ENCODE measurements at places on chromosomes 4 and X.

- DNase-seq: no peak
These were observed 136.2 kb downstream of the KIT start for GRCh38 chr4:54793856-54794422.

DNA sequence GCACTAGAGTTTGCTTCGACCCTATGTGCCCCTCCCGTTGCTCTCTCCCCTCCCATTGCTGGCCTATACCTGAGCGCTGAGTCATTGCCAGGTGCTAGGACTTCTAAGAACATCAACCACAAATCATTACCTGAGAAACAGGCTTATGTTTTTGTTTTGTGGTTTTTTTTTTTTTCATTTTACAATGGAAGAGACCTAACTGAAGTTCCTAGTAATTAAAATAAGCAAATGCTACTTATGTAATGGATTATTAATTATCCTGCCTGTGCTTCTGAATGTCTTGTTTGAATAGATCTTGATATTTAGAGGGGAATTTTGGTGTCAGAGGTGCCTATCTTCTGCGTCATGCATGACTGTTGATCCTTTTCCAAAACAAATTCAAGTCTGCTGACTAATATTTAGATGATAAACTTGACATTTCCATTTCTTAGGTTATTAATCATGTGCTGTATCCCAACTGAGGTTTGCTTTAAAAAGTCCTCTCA is 275.4 kb upstream of the CPEB2 start:
- no peak for DNase-seq

GRCh38 chr4:185895866-185896265 is 83.9 kb upstream of the SORBS2 start:
- no peak for DNase-seq

DNA sequence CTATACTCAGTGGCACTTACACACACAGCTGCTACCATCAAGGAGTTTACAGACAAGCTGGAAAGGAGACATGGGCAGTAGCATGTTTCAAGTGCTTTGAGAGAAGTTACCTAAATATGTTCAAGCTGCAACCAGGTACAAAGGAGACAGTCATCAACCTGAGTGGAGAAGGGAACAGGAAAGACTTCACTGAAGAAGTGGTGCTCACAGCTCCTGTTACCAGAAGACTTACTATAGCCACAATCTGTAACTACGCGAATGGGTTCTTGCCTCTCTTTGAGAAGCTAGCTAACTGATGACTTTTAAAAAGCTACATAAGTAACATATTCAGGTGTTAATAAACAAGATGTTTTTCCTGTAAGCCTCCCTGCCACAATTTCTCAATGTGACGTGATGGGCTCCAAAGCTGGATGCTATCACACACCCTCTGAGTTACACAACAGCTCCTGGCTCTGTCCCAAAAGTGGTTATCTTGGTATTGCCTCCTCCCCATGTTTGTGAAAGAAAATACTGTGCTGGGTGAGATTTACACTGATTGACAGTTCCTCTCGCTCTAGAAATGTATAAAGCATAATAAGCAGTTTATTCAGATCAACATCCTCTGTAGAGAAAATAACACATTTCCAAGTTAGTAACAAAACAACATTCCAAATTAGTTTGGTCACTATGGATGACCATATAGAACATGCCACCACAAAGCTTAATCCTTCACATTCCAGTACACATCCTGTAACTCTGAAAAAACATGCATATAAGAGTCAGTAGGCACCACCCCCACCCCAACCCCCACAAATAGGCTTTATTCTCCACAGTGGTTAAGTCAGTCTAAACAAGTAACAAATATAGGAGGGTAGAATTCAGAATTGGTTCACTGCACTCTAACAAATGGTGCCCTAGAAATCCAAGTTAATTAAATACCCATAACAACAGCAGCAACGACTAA is 81.8 kb downstream of the FRYL start:
- DNase-seq: no peak

- DNase-seq: no peak
These were observed 66.8 kb upstream of the NKX1-1 start for GRCh38 chr4:1472911-1473518.

GRCh38 chr4:182042945-182043344 is 200.3 kb upstream of the TENM3 start:
- DNase-seq: no peak

GRCh38 chr4:47194036-47194737 is 162.8 kb downstream of the GABRB1 start:
- no peak for DNase-seq

DNA sequence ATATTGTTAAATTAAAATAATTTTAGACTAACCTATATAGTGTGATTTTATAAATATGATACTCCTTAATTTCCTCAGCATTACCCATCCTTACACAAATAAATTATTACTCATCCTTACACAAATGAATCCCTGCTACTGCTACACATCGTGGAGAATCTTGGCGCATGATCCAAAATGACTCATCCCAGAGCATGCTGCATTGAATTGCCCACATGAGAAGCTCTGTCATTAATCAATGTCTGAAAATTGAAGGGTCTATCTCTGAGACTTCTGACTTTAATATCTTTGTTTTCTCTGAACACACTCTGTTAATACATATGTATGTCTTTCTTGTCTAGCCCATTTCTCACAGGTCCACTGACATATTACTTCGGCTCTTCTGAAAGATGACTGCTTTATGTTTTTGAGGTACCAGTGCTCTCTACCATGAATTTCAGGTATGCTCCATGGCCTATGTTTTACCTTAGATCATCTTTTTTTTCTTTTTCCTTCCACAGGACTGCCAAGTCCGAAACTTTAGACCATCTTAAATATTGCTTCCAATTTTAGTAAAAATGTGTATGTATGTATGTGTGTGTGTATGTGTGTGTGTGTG is 15.7 kb upstream of the DUSP21 start:
- no peak for DNase-seq

- DNase-seq: no peak
These were observed 8.7 kb upstream of the TECRL start for GRCh38 chr4:64417974-64418373.

DNA sequence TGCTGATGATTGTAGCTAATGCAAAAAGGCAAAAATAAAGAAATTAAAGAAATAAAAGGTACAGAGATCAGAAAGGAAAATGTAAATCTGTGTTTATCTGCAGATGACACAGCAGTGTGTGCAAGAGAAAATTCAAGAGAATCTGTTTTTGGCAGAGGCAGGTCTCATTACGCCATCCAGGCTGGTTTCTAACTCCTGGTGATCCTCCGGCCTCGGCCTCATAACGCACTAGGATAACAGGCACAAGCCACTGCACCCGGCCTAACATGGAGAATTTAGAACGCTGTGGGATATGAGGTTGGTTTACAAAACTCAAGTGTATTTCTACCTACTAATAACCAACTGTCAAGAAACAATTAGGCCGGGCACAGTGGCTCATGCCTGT is 29.4 kb downstream of the CTBP1 start:
- no peak for DNase-seq

- DNase-seq: no peak
These were observed 33.0 kb upstream of the KIAA0232 start for GRCh38 chr4:6749340-6750171.

GRCh38 chr4:154030152-154030551 is 241.3 kb upstream of the SFRP2 start:
- DNase-seq: no peak

GRCh38 chr4:185512516-185512915 is 22.8 kb downstream of the PDLIM3 start:
- no peak for DNase-seq

DNA sequence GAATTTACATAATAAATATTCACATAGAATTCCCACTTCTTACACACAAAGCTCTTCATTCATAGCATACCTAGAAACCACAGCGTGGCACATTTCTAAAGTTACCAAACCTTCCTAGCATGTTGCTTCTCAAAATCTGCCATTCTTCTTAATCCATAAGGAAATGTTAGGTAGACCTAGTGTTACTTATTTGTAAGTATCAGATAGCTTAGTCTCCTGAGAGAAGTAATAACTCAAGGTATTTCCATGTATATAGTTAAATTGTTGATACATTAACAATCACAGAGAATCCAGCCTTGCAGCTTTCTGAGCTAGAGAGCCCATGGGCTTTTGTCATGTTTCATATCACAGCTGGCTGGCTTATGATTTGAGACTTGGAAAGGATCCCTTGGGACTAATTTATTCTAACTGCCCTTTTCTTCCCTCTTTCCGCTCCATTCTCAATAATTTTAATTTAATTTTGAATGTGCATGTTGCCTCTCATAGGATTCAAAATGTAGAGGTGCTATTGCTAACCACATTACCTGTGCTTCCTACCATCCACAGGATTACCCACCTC is 17.6 kb downstream of the SH3RF1 start:
- no peak for DNase-seq

DNA sequence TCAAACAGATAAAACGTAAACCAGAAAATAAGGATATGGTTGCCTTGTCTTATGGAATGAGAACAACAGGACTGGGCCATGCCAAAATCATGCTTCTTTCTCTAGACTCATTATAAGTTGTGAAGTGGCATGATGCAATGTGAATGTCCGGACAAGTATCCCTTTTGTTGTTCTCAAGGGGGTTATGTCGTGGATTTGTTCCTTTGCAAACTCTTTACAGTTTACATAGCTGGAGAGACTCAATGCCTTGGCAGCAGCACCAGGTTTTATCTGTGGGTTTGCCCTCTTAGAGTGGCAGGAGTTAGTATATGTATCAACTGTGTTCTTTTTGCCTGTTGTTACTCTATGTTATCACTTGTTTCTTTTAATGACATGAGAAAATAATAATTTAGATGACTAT is 41.4 kb downstream of the SPRY1 start:
- DNase-seq: no peak

GRCh38 chr4:145709336-145709735 is 29.4 kb downstream of the C4orf51 start:
- no peak for DNase-seq

DNA sequence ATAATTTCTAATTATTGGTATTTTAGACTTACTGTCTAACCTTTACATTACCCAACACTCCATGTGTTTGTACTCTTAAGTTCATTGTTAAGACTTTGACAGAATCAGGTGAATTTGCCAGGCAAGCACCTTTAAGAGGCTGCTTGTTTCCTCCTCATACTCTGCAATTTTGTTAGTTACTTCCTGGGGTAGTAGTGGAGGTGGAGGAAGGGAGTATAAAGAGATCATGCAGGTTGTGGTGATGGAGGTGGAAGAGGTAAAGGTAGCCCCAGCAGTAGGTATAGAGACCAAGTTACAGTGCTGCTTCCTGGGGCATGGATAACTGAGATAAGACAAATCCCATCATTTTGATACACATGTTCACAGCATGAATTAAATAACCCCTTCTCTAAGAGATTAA is 6.7 kb downstream of the WDR44 start:
- no peak for DNase-seq

DNA sequence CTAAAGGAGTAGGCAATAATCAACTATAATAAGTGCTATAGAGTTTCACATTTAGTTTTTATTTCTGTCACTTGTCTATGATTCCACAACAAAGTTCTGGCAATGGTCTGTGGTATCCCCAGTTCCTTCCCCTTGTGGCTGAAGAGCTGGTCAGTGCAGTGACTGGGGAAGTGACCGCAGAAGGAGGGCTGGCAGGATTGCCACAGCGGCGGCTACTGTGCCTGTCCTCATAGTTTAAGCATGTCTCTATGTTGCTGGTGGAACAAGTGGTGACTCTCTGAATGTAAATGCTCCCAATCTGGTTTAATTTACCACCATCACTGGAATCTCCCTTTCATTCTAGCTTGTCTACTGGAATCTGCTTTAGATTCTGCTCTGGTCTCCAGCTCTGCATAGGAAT is 170.6 kb upstream of the GK2 start:
- DNase-seq: no peak

DNA sequence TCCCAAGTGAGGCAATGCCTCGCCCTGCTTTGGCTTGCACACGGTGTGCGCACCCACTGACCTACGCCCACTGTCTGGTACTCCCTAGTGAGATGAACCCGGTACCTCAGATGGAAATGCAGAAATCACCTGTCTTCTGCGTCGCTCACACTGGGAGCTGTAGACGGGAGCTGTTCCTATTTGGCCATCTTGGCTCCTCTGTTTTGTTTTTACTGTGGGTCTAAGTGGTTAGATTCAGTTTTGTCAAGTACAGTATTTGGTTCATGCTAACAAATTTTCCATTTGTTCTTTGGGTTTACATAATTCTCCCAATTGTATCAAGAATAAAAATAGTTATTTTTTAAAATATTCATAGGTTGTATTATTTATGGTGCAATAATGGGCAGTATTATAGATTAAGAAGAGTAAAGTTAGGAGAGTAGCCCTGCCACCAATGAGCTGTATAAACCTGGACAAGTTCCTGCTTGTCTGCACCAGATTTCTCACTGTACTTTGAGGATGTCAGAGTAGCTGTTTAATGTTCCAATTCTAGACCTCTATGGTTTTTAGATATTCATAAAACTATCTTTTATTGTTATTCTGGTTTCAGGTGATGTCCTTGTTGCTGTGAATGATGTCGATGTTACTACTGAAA is 23.4 kb downstream of the INTU start:
- no peak for DNase-seq

DNA sequence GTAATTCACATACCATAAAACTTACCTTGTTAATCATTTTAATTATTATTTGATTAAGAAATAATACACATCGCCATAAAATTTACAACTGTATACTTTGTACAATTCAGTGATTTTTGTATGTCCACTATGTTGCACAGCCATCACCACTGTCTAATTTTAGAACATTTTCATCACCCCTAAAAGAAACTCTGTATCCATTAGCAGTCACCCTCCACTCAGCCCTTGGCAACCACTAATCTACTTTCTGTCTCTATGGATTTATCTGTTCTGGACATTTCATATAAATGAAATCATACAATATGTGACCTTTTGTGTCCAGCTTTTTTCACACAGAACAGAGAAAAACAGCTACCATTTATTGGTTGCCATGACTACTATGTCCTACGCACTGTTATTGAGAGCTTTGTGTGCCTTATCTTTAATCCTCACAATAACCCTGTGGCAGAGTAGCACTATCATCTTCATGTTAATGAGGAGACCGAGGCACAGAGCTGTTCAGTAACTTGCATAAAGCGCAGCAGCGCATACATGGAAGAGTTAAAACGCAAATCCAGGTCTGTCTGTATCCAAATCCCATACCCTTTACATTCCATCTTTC is 64.6 kb upstream of the PAGE1 start:
- DNase-seq: no peak

- DNase-seq: no peak
These were observed 2.2 kb downstream of the SLIT2 start for GRCh38 chr4:20253735-20254409.

GRCh38 chr4:130043732-130044160 is 947.8 kb downstream of the C4orf33 start:
- DNase-seq: no peak

DNA sequence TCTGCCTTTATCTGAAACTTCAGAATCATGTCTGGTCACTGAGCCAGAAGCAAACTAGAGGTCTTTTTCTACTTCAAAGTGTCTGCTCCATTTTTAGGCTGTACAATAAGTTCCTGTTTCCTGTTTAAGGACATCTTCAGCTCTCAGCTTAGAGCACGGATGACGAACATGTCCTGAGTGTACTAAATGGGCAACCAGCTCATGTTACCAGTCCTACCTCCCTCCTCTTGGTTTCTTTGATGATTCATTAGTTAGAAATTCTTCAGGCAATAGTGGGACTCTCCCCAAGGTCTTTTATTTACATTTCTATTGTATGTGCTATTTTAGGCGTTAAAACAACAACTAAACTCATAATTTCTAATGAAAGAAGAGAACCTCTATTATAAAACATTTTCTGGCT is 58.0 kb downstream of the ENPEP start:
- no peak for DNase-seq
